ENCODE measurements at places on chromosomes 4 and X.

GRCh38 chrX:113136836-113137235, 296.2 kb upstream of the AMOT start:
- no peak for DNase-seq

DNA sequence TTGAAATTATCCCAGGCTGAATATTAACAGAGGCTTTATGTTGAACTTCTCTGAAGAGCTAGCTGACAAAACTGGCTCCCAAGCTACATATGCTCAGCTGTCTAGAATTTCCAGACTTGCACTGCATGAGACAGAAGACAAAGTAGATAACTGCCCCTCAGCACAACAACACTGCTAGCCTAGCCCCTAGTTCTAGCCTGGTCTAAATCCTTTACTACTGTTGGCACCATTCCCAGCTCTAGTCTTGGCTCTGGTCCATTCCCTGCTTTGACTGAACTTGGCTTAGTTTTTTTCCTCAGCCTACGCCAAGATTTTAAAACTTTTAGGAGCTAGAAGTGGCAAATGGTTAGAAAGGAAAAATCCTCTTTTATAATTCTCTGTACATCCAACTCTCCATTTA, 7.6 kb upstream of the OPHN1 start:
- DNase-seq, result no peak

DNA sequence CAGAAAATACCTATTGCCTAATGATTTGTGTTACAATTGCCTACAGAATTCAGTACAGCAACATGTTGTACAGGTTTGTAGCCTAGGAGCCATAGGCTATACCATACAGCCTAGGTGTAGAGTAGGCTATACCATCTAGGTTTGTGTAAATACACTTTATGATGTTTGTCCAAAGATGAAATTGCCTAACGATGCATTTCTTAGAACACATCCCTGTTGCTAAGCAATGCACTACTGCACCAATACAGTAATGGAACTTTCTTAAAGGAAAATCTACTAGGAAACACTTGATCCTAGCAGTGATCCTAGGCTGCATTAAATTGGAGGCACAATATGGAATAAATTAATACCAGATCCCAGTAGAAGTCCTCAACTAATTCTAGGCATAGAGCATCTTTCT, 18.3 kb downstream of the NOA1 start:
- no peak for DNase-seq

- no peak for DNase-seq
Measured at GRCh38 chr4:164212714-164213113, 541.2 kb upstream of the SMIM31 start.

GRCh38 chrX:13023567-13023966, 20.9 kb downstream of the FAM9C start:
- no peak for DNase-seq

DNA sequence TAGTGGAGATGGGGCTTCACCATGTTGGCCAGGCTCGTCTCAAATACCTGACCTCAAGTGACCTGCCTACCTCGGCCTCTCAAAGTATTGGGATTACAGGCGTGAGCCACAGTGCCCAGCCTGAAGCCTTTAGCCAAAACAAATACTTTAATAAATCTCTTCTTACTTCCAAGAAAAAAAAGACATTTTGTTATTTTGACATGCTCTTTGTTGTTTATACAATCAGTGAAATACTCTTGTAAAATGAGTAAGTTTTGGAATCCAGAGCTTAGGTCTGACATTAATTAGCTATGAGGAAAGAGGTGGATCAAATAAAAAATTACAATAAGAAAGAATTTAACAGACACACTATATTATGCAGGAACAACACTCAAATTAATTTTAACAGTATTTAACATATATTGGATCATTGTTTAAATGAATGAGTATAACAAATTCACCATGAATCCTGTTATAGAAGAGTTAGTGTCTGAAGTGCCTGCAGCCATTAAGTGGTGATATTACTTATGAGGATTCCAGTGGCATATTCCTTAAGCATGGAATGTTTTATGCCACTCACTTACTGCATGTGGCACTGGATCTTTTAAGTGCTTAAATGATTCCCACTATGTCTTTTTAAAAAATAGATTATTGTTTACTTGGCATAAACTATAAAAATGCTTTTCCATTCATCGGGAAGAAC, 260.1 kb upstream of the GIMD1 start:
- DNase-seq, result no peak

GRCh38 chr4:142124874-142125273, 488.5 kb downstream of the IL15 start:
- DNase-seq, result no peak

- no peak for DNase-seq
Measured at GRCh38 chr4:77859256-77859655, 3.4 kb upstream of the MRPL1 start.

DNA sequence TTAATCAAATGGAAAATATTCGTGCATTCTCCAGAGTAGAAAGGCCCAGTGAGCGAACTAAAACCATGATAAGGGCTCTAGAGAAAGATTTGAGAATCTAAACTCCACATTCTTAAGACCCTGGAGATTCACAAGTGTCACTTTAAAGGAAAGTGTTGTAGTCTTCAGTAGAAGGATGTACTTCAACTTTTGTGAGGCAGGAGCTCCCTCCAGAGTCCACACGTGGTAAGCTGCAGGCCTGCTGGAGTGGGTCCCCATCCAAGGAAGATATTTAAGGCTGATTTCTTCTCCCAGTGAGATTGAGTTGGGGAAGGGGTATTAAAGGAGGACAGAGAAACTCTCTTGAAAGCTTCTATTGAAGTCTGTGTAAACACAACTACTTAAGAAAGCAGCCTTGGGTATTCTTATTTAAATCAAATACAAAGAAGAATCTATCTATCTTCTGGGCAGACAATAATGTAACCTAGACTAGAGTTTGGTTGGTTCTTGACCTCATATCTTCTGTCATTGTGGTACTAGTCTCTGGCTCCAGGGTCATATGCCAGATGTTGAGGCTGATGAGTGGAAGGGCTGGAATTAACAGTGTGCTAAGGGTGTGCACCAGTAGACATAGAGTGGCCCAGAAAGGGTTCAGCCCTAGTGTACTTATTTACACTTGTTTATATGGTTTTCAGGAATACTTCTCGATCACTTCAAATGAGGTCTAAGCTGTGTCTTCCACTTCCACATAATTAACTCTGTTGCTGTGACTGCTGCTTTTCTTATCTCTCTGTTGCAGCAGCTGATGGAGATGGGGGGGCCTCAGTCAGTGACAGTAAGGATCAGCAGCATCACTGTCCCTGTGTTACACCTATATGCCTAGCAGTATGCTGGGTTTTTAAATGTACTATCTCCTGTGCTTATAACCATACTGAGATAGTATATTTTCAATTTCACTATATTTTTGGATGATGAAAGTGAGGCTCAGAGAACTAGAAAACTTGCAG, 76.1 kb downstream of the HMGB2 start:
- peak; percentile 19 for DNase-seq

DNA sequence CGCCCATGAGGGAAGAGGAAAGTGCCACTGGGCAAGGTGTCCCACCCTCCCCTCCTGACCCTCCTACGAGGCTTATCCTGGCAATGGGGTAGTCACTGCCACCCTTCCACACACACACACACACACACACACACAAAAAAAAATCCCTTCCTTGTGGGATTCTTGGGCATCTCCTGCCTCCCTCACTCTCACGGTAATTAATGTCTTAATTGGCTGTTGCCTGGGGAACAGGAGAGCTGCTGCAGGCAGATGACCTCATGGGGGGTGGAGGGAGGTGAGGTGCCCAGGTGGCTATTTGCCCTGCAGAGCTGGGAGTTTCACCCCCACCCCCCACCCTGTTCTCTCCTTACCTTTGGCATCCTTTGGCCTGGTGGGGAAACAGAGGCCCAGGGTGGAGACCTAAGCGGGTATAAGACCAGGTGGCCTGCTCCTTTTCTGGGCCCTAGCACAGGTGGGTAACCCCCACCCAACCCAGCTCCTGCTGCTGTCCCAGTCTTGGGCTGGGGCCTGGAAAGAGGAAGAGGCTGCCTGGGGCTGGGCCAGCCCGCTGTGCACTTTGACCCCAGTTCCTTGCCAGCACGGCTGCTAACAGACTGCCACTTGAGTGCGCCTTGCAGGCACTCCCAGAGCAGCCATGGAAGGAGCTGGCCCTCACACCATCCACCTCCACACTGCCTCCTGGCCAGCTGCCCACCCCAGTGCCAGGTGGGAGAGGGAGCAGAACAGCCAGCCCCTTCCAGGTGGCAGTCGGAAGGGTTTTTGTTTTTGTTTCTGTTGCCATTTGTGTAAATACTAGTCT, 12.6 kb downstream of the EFNB1 start:
- no peak for DNase-seq

- no peak for DNase-seq
Measured at GRCh38 chr4:86099348-86099747, 260.5 kb downstream of the MAPK10 start.

DNA sequence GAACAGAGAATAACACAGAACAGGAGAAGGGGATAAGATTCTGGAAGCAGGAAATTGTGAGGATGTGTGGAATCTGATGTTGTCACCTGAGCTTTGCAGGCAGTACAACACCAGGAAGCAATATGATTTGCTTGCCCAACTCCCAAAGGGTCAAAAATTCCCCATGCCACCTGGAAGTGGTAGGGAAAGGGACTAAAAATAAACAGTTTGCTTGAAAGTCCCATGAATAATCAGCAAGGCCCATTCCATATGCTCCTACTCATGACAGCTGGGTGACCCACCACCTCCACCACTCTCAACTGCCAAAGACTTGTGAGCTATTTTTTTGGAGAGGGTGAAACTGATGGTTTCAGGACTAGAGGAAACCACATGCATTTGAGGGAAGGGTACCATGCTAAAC, 168.4 kb downstream of the KCNIP4 start:
- DNase-seq, result no peak

GRCh38 chrX:116277351-116278225, 107.0 kb downstream of the AGTR2 start:
- no peak for DNase-seq

GRCh38 chrX:134520860-134521390, 61.0 kb downstream of the HPRT1 start:
- DNase-seq, result no peak

DNA sequence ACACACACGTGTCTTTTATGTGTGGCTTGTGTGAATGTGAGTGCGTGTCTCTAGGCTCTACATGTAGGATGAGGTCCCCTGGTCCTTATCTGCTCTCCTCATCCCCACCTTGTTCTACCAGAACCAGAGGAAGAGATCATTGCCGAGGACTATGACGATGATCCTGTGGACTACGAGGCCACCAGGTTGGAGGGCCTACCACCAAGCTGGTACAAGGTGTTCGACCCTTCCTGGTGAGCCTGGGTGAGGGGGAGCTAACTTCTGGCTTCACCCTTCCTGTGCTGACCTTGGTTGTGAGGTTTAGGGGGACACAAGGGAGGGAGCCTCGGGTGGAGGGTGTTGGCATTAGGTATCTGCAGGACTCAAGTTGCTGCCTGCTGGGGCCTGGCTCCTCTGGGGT, 3.3 kb downstream of the PQBP1 start:
- no peak for DNase-seq

- DNase-seq, result peak; percentile 28
Measured at GRCh38 chr4:1410491-1411325, 4.5 kb upstream of the NKX1-1 start.

- DNase-seq, result no peak
Measured at GRCh38 chrX:131317326-131317725, 28.2 kb upstream of the IGSF1 start.

DNA sequence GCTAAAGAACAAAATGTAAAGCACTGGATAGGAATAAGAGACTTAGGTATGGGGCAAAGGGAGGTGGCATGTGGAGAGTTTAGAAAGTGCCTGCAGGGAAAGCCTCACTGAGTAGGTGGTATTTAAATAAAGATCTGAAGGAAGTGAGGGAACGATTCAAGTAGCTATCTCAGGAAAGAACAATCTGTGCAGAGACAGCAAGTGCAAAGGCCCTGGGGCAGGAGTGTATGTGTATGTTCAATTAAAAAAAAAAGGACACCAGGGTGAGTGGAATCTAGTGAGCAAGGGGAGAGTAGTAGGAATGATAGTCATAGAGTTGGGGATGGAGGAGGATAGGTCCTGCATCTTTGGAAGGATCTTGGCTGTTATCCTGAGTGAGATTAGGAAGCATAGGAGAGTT, 779.9 kb upstream of the FTHL17 start:
- no peak for DNase-seq

DNA sequence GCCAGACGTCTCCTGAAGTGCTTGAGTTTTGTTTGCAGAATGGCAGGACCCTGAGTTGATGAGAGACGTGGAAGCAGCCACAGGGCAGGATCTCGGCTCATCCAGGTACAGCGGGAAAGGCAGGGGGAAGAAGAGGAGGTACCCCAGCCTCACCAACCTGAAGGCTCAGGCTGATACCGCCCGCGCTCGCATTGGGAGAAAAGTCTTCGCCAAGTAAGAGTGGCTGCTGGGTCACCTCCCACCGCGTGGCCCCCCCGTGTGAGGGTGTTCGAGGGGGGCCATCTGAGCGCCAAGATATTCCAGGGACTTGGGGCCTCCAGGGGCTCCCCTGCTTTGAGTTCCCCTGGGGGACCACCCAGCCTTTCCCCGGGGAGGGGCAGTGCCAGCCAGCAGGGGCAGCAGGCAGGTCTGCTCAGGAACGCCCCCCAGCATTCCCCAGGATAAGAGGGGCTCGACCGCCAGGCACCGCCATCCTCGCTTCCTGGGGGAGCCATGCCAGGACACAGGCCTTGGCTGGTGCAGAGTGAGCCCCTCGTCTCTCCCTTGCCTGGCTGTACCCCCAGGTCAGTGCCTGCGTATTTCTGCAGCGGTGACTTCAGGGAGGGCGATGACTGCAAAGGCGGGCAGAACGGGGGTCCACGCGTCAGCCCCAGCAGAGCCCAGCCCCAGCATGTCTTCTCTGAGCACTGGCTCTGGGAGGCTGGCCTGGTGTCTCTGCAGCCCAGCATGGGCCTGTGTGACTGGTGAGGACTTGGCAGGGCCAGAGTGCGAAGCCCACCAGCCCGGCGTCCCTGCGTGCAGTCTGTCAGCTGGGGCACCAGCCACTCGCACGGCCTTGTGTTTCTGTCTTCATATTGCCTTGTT, 22.3 kb downstream of the NKX1-1 start:
- DNase-seq, result no peak

DNA sequence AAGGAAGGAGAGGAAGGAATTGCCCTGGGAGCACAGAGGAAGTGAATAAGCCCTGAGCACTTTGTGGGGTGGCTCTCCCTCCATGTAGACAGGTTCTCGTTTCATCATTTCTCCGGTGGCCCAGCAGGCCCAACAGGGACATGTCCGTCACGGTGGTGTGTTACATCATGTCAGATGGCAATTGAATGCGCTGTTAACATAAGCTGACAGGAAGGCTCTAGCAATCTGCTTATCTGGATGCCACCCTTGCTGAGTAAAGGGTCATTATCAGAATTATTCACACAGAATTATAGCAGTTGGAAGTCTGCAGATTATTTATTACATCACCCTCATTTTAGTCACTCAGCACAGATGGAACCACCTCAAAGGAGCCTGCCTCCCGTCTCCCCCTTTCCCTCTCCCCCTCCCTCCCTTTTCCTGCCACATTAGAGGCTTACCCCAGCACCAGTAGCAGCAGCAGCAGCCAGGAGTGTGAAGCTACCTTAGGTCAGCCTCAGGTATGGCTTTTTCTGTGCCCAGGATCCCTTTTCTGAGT, 124.3 kb upstream of the TRIM2 start:
- DNase-seq, result no peak

DNA sequence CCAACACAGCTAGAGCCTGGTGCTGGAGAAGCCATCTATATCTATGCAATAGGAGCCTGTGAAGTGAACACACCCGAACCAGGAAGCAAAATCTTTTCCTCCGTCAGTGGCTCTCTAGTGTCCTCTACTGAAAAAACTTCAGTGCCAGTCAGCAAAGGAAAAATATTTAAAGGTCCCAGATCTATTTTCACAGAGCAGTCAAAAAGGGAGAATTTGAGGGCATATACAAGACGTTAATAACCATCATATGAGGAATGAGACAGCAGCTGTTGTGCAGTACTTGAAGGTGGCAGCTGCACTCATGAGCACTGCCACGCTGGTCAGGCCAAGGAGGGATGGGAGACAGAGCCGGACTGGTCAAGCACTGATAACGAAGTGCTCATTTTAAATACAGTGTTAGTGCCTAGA, 14.4 kb downstream of the MCUB start:
- no peak for DNase-seq
